Activated CD4-positive, alpha-beta T cell treated with anti-CD3 and anti-CD28 coated beads, Interleukin-2, amount 50 U/mL, for 4 hours (primary cell): ENCODE measurements at places on chromosomes 12 and 14.

GRCh38 chr12:46983959-46984841 lies 95.2 kb upstream of the PCED1B start:
- peak; percentile 6 for DNase-seq

DNA sequence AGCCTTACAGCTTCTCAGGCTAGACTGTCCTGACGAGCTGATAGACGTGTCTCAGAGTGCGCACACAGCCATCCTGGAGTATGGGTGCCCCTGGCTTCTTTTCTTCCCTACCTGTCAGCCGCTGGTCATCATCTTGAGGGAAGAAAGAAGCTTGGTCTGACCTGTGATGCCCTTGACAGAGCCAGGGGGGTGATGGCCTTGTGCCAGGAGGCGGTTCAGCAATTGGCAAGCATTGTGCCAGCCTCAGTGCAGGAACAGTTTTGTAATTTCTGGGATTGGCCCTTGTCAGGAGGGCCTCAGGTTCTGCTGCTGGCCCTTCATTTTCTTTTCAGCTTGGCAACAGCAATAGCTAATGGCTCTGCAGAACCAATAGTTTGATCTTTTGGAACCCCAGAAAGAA lies 80.1 kb downstream of the ADCK1 start:
- no peak for DNase-seq

- DNase-seq, result no peak
These were observed 84.5 kb downstream of the PLEKHG3 start for GRCh38 chr14:64788706-64789105.

- no peak for DNase-seq
These were observed 13.1 kb upstream of the SRSF5 start for GRCh38 chr14:69753860-69754259.

GRCh38 chr12:52613384-52614030 lies 4.9 kb downstream of the KRT73 start:
- DNase-seq, result no peak

- DNase-seq, result no peak
These were observed 5.0 kb downstream of the CDK17 start for GRCh38 chr12:96395236-96395635.

- no peak for DNase-seq
These were observed 62.0 kb upstream of the SCN8A start for GRCh38 chr12:51528852-51529650.

DNA sequence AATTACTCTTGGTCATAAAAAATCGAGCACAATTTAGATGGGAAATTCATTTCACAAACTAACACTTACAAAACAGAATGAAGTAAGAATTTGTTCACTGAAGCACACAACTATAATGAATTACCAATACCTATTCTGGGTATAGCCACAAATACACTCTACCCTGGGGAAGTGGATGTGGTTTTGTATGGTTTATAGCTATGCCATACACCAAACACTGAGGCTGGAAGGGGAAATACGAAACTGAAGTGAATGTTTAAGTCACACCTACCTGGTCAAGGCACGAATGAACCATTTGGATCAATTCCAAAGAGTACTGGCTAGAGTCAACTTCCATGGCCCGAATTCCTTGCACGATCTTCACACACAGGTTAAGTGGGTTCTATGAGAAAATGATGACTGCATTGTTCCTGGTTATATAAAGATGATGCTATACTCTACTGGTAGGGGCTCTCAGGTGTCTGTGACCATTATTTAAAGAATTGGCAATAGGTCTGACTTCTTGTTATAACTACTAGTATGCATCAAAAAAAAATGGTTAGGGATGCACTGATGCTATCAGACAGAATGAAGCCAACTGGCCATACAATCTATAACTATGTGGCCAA lies 12.8 kb downstream of the NEK9 start:
- no peak for DNase-seq

DNA sequence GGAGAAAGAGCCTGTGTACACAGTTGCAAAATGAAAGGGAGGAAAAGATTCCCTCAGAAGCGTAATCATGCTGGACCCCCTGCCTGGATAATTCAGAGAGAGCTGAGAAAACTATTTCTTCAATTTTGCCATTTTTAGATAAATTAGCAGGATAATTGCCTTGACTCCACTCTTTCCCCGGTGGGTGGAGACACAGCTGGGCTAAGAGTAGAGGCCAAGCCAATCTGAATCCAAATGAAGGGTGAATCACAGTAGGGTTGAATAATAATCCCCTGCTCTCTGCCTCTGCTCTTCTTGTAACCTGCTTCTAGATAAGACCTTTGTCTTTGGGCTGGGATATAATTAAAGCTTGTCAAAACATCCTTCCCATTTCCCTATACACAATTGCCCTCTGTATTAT lies 150.1 kb downstream of the CAPZA3 start:
- DNase-seq, result no peak

- DNase-seq, result no peak
These were observed 10.2 kb upstream of the MEG3 start for GRCh38 chr14:100815478-100816285.

- peak; percentile 36 for DNase-seq
These were observed 341 bp downstream of the ZNF10 start for GRCh38 chr12:133130808-133131128.

- DNase-seq, result no peak
These were observed 85.2 kb downstream of the KTN1 start for GRCh38 chr14:55665067-55665675.

DNA sequence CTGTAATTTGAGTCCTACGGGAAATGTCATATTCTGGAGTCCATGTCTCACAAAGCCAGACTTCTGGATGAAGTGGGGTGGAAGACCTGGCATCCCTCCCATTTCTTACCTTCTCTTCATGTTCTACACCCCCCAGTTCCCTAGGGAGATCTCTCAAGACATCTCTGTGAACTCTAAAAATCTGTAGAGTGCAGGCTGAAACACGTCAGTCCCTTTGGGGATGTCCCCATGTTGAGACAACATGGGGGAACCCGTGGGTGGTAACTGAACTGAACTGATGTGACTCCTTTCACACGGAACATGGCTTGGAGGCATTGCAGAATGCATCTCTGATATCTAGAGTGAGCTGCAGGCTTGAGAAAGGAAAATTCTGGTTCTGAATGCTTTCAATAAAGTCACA lies 15.2 kb downstream of the SERPINA12 start:
- DNase-seq, result no peak

- no peak for DNase-seq
These were observed 39.8 kb downstream of the PTPRR start for GRCh38 chr12:70880744-70881143.

GRCh38 chr12:106753526-106753925 lies 21.0 kb upstream of the RIC8B start:
- DNase-seq, result peak; percentile 39

DNA sequence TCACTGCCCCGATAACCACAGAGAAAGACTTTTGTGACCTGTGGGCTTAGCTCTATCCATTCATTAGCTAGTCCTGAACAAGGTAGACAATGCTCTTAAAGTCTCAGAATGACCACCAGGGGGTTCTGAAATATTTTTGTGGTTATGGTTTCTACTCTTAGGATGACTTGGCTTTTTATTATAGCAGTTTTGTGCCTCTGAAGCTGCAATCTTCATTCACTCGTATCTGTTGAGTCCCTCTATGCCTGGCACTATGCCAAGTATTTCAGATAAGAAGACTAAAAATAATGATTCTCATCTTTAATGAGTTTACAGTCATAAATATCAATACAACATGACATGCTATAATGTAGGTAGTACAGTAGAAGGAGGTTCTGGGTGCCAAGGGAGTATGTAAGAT lies 130.8 kb upstream of the TRHDE start:
- DNase-seq, result no peak

GRCh38 chr14:91129261-91129660 lies 15.4 kb downstream of the DGLUCY start:
- DNase-seq, result no peak

DNA sequence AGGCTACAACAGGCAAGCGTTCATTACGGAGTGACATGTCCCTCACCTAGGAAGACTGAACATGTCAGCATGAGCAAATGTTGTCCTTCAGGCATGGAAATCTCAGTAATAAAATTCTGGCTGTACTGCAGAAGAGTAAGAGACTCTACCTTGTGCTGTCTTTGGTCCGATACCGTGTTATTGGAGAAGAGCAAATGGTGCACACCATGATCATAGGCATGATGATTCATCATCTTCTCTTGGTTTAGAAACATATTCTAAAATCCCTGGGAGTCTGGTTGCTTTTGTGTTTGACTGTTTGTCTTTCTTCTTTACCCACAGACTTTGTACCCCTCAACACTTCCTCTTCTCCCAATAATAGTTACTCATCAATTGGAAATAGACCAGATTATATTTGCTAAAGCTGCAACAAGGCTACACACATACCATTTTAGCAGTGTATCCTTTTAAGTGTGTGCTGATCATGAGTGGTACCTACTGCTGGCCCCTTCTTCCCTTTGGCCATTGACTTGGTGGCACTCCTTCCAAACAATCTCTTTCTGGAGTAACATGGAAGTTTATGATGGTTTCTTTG lies 93.5 kb downstream of the RTN1 start:
- no peak for DNase-seq

DNA sequence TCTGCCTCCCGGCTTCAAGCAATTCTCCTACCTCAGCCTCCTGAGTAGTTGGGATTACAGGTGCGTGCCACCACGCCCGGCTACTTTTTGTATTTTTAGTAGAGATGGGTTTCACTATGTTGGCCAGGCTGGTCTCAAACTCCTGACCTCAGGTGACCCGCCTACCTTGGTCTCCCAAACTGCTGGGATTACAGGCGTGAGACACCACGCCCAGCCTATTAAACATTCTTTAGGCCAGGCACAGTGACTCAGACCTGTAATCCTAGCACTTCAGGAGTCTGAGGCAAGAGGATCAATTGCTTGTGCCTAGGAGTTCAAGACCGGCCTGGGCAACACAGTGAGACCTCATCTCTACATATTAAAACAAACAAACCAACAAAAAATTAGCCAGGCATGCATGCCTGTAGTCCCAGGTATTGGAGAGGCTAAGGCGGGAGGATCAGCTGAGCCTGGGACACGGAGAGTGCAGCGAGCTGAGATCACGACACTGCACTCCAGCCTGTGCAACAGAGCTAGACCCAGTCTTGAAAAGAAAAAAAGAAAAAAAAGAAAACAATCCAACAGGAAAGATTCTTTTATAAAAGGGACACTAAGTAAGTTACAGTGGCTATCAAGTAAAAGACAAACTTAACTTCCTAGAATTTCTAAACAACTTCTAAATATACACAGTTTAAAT lies 70.2 kb downstream of the HECTD1 start:
- no peak for DNase-seq

GRCh38 chr14:99234961-99235571 lies 36.9 kb downstream of the BCL11B start:
- DNase-seq, result peak; percentile 86

- no peak for DNase-seq
These were observed 18.3 kb upstream of the VASH1 start for GRCh38 chr14:76742966-76743365.

GRCh38 chr14:43914041-43914693 lies 592.9 kb downstream of the FSCB start:
- no peak for DNase-seq

- no peak for DNase-seq
These were observed 253.0 kb upstream of the FLRT2 start for GRCh38 chr14:85276979-85277228.

- DNase-seq, result no peak
These were observed 108.0 kb upstream of the MAX start for GRCh38 chr14:65210118-65210821.

- no peak for DNase-seq
These were observed 338.9 kb downstream of the AEBP2 start for GRCh38 chr12:19778172-19778571.

DNA sequence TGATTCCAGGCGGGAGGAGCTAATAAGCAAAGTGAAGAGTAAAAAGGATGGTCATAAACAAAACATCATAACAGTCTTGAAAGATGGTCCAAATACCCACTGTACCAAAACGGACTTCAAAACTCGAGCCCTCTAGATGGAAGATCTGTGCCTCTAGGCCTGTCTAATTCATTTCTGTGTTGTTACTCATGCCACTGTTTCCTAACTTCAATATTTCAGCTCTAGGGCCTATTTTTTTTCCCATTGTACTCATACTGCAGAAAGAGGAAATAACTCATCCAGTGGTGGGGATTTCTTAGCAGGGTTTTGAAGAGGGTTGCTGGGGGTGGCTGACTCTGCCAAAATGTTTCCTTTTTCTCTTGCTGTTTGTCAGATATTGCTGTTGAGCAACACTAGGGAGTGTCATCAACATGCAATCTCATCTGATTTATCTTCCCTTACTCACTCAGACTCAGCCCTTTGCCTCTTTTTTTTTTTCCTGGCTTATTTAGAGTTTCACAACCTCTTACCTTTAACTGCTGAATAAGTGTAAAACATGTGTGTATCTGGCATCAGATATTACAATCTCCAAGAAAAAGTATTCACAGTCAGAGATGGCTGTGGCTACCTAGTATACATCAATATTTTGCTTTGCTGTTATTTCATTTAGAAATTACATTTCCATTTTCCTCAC lies 189.6 kb downstream of the DUSP6 start:
- peak; percentile 40 for DNase-seq

DNA sequence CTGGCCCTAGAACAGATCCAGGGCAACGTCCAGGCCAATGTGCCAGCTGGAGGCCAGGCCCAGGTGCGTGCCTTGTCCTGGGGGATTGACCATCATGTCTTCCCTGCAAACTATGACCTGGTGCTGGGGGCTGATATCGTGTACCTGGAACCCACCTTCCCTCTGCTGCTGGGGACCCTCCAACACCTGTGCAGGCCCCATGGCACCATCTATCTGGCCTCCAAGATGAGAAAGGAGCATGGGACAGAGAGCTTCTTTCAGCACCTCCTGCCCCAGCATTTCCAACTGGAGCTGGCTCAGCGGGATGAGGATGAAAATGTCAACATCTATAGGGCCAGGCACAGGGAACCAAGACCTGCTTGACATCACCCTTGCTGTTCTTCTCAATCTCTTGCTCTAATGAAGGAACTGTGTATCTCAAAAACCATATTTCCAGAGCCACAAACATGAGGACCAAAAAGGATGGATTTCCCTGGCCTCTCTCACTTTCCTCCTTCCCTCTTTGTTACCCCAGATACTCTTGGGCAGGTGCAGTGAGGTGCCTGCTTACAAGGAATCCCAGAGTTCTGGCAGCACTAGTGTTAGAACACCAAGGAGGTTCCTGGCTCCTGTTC lies 2.2 kb upstream of the TSFM start:
- DNase-seq, result no peak

GRCh38 chr12:56099787-56100186 lies 4.6 kb upstream of the PA2G4 start:
- DNase-seq, result no peak

DNA sequence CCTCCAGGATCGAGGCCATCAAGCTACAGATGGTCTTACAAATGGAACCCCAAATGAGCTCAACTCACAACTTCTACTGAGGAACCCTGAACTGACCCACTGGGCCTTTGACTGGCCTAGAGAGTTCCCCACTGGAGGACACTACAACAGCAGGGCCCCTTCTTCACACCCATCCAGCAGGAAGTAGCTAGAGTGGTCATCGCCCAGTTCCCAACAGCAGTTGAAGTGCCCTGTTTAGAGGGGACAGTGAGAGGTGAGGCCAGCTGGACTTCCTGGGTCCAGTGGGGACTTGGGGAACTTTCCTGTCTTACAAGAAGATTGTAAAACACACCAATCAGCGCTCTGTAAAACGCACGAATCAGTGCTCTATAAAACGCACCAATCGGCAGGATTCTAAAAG lies 247.9 kb upstream of the BTG1 start:
- DNase-seq, result no peak
